ENCODE measurements at places on chromosomes 11 and 22. TPM values are rescaled to one million over a fixed set of nuclear protein-coding genes. Genes with fewer than 3 reads are reported as not detected.

The KRTAP5-11 gene
- total RNA-seq = not detected

The LRRC56 gene
- total RNA-seq = 0.93 TPM

The PICK1 gene
- 16.8 TPM for total RNA-seq

The TIMP3 gene
- total RNA-seq = 26.7 TPM

The APOL5 gene
- total RNA-seq = not detected

The CSNK2A3 gene
- total RNA-seq = 0.58 TPM

The MS4A6E gene
- not detected for total RNA-seq

The PTPN5 gene
- not detected for total RNA-seq

The YPEL4 gene
- 0.33 TPM for total RNA-seq

The OR51E2 gene
- total RNA-seq = not detected

The LRRC10B gene
- total RNA-seq = not detected

The SLC22A12 gene
- total RNA-seq = not detected

DNA sequence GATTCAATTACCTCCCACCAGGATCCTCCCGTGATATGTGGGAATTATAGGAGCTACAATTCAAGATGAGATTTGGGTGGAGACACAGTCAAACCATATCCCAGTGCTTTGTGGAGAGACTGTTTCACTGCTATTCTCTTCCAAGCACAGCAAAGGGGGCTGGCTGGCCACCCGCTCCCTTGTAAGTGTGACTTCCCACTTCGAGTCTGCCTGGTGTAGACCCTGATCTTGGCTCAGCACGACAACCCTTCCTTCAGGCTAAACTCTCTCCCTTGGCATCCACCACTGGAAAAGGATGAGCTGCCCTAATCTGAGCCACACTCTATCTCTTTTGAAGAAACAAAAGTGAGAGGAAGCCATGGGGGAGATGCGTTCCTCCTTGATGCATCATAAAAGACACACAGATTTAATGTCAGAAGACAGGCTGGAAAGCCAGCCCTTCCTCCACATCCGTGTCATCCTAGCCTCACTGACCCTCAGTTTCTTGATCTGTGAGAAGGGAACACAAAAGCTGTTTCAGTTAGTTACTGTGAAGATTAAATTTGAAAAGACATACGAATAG, 64.7 kb upstream of the CDON start:
- no peak for DNase-seq

- DNase-seq = no peak
Observed at GRCh38 chr22:29635734-29636357, 32.4 kb downstream of the NF2 start.

DNA sequence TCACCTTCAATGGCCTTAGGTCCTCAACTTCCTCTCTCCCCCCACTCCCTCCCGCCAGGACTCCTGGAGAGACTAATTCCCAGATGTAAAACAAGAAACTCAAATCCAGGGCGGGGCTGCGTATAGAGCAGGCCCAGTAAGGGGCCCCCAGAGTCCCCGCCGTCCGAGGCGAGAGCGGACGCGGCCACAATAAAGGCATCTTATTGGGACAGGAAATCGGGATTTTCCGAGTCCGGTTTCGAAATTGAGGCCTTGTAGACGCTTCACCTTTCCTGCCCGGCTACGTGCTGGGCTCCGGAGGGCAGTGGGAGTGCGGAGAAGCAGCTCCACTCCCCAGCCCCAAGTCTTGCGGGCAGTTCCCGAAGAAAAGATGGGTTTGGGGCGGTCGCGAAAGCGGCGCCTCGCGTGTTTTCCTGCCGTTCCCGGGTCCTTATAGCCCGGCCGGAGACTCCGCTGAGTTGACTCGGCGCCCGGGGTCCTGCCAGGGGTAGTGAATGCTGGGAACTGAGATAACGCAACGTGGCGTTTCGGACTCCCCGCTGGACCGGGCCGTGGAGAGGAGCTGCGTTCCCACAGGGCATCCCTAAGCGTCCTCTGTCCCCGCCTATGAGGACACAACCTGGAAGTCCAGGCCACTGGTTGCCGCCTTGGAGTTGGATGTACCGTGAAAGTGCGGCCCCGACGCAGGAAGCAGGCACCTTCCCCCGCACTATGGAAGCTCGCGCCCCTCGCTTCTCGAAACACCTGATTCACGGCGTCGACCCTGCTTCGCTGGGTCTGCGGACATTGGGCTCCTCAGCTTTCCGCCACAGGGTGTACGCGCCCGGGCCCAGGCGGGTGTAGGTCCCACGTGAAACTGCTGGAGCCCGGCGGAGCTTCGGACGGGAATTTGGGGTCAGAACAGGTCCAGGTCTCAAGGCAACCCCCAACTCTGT, 4.8 kb upstream of the CHRM1 start:
- no peak for DNase-seq

- peak; percentile 66 for DNase-seq
Observed at GRCh38 chr22:43152357-43153071, 1.2 kb downstream of the TSPO start.

GRCh38 chr11:60996381-60997138, 25.1 kb downstream of the CD6 start:
- no peak for DNase-seq

DNA sequence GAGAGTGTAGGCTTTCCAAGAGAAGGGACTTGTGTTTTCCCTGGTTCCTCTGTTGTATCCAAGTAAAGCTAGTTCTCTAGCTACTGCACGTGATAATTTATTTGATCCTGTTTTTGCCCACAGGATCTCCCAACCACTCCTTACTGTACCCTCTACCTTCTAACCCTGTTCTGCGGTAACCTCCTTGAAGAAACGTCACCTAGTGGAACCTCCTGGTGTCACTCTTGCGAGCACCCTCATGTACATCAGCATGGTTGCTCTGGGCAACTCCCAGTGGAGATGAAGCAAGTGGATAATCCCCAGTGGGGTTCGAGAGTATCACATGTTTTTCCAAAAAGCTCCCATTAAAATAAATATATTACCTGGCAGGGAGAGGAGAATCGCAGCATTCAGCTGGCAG, 108.9 kb upstream of the CLMP start:
- no peak for DNase-seq

- no peak for DNase-seq
Observed at GRCh38 chr22:16955678-16956210, 52.3 kb downstream of the GAB4 start.

- DNase-seq = no peak
Observed at GRCh38 chr11:131723088-131723487, 352.7 kb downstream of the NTM start.

- DNase-seq = no peak
Observed at GRCh38 chr11:18492888-18493287, 33.9 kb downstream of the TSG101 start.

- no peak for DNase-seq
Observed at GRCh38 chr11:59962107-59962482, 1.7 kb upstream of the OOSP4A start.

DNA sequence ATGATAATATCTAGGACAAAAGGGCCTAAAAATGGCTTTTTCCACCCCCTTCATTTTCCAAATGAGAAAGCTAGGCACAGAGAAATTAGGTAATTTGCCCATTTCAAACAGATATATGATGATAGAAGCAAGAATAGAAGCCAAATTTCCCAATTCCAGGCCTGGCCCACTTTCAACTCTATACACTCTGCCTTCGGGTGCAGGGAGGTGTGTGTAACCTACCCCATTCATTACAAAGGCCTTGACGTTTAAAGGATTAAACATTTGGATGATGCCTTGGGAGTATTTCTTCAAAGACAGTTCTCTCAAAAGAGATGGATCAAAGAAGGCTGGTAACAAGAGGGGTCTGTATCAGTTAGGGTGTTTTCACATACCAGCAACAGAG, 134.1 kb downstream of the CCDC34 start:
- no peak for DNase-seq

DNA sequence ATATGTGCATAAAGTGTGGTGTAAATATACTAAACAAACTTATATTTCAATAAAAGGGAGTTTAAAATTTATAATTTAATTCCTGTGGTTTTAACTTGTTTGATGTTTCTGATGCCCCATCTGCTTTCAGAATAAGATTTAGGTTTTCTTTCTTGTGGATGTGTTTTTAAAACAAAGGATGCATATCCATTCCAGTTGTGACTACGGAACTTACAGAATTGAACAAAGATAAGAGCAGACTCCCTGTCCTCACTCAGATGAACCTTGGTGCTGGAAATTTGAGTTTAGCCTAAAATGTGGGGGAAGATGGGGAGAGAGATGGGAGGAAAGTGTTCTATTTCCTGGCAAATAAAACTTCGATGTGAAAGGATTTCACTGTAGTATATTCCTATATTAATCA, 2.5 kb downstream of the FJX1 start:
- no peak for DNase-seq

- DNase-seq = no peak
Observed at GRCh38 chr11:18974192-18974591, 35.0 kb upstream of the MRGPRX1 start.

- DNase-seq = no peak
Observed at GRCh38 chr11:5042091-5042490, 4.2 kb upstream of the OR52J3 start.

DNA sequence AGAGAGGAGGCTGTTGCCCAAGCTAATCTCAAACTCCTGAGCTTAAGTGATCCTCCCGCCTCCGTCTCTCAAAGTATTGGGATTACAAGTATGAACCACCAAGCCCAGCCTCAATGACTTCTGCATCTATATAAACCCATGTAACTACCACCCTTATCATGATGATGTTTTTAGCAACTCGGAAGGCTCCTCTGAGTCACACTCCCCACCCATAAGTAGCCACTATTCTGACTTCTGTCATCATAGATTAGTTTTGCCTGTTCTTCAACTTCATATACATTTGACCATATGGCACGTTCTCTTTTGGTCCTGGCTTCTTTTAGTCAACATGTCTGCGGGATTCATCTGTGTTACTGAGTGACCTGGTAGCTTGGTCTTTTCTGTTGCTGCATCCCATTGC, 6.4 kb upstream of the FOSL1 start:
- DNase-seq = no peak

DNA sequence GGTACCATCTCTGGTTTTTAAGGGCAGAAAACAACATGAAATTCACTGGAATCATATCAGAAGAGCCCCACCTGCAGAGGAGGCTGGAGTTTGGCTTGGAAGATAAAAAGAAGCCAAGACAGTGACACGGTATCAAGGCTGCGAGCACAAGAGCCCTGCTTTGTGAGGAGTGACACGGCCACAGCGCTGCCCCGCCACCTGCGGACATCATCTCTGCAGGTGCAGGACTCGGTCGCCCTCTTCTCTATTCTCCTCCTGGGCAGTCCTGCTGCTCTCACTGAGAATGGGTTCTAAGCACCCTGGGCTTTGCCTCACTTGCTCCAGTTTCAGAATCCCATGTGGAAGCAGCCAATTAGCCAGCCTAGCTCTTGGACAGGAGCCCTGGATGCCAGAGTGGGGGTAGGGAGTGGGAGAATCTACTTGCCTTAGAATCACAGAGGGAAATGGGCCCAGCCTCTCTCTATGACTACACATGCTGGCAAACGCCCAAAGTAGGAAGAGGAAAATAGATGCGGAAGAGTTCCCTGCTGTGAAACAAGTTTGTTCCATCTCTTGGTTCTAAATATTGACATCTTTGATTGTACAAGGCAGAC, 17.1 kb downstream of the APOL4 start:
- peak; percentile 45 for DNase-seq

GRCh38 chr11:1308743-1309497, 512 bp downstream of the TOLLIP start:
- peak; percentile 58 for DNase-seq

GRCh38 chr11:15536438-15536837, 421.7 kb downstream of the INSC start:
- no peak for DNase-seq

DNA sequence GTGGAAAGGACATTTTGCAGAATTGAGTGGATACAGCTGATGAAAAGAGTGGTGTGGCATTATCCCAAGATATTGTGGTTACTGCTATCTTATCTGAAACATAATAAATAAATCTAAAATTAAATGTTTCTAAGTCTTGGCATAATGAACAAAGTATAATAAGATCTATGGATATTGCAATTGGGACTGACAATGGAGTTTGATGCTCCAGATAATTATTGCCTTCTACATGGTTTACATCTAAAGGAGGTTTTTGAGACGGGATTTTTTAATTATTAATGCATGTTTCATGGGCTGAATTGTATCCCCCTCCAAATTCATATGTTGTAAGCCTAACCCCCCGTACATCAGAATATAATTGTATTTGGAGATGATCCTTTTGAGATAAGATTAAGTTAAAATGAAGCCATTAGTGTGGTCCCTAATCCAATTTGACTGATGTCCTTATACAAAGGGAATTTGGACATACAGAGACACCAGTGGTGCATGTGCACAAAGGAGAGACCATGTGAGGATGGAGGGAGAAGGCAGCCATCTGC, 198.5 kb downstream of the MSANTD4 start:
- no peak for DNase-seq

DNA sequence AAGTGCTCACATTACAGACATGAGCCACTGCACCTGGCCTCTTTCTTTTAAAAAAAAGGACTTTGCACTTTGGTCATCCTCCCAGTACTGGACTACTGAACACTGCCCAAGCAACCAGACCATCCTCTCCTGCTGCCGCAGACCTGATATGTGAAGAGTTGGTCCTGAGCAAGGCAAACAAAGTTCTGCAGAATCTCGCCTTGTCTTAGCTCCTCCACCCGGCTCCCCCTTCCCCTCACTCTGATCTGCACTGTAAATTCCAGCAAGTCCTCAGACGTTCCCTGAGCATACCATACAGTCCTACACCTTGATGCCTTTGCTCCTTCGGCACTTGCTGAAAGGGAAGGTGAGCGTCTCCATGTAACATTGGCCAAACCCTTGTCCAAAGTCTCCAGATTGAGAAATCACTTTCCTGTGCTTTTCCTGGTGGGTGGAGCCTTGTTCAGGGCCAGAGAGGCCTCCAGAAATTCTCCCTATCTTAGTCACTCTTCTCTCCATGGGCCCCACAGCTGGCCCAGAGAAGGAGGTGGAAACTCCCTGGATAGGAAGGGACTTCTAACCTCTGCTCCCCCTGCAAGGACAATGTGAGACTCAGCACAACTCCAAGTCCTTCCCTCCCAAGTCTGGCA, 47.0 kb upstream of the TIMP3 start:
- no peak for DNase-seq

GRCh38 chr11:69055598-69056516, 7.1 kb downstream of the TPCN2 start:
- DNase-seq = peak; percentile 68

GRCh38 chr11:116057000-116057399, 552.8 kb upstream of the CADM1 start:
- no peak for DNase-seq

DNA sequence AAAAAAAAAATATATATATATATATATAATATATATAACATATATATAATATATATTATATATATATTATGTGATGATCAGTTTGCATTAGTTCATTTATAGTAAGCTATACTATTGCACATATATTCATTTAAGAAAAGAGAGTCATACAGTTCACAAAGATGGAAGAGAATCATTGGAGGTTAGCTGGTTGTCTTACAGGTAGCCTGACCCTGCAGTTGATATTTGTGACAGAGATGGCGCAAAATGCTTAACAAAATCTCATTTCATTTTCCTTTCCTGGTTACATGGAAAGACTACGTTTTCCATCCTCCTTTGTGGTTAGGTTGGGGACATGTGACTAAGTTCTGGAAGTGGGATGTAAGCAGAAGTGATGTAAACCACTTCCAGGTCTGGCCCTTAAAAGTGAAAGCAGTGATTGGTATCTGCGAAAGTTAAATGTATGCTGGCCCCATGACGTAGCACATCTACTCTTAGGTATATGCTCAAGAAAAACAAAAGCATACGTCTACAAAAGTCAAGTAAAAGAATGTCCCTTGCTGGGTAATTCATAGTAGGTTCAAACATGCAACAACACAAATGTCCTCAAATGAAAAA, 7.2 kb upstream of the TMEM135 start:
- DNase-seq = no peak
